AG09309 (cell line): ENCODE measurements at places on chromosomes 2 and 18.

DNA sequence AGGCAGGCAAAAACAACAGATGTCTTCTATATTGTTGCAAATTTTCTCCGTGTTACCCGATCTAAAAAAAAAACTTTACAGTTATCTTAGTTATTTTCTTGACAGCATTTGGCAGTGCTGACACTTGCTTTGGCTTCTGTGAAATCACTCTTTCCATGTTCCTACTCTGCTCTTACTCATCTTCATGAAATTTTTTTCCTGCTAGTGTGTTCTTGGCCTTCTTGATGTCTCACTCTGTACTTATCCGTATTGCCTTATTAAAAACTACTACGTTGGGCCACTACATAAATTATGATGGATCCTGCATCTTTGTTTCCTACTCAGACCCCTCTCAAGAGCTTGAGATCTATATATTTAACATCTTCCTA, 134.4 kb downstream of the IKZF2 start:
- no peak for DNase-seq

DNA sequence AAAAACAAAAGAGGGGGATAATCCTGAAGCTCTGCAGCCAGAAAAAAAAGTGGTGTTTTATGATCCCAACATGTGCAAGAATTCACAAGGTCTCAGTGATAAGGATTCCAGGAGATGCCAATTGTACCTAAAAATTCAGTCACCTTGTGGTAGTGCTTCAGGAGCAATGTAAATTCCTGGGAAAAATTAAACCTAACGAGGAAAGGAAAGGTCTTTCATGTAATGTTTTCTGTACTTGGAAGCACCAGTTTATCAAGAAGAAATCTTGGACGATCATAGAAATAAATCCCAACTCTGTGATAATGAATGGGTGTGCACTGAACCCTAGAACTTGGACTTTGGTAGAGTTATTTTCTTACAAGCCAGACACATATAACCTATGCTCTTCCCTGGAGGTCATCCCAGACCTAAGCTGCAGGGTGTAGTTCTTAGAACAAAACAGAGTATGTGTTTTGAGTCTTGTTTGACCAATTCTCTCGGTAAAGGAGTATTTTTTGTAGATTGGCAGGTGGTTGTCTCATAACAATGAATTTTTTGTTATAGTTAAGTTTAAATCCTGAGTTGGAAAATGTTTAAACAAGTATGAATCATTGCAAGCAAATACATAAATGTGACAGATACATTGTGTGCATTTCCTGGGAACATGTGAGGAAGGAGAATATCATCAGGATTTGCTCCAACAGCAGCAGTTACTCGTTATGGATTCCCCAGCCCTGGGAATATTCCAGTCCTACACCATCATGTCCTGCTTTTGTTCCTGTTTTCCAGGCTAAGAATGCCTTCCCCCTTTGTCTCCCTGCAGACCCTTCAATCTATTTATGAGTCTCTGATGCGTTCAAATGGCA, 224.6 kb downstream of the NAPG start:
- no peak for DNase-seq

GRCh38 chr2:240575101-240575965, 7.0 kb downstream of the RNPEPL1 start:
- DNase-seq, result no peak

DNA sequence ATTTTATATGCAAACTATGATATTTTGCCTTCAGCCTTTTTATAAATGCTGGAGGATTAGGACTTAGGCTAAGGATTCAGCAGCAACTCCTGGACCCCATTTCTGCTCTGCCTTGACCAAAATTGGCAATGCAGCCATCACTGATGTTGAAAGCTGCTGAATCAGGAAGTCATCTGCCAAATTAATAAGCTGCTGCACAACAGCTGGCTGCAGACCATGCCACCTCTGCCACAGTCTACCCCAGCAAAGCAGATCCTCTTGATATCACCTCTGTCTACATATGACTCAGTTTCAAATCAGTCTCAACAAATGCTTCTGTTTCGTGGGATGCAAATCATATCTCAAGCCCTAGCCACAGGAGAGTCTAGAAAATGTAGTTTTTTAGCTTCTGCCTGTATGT, 7.1 kb upstream of the SOS1 start:
- DNase-seq, result no peak

- no peak for DNase-seq
These were observed 363.8 kb downstream of the LRP1B start for GRCh38 chr2:141767051-141767450.

GRCh38 chr2:205727174-205727573, 44.9 kb downstream of the NRP2 start:
- no peak for DNase-seq
